Posterior cingulate gyrus (tissue), 11 donors: ENCODE measurements at places on chromosomes 4 and X.

DNA sequence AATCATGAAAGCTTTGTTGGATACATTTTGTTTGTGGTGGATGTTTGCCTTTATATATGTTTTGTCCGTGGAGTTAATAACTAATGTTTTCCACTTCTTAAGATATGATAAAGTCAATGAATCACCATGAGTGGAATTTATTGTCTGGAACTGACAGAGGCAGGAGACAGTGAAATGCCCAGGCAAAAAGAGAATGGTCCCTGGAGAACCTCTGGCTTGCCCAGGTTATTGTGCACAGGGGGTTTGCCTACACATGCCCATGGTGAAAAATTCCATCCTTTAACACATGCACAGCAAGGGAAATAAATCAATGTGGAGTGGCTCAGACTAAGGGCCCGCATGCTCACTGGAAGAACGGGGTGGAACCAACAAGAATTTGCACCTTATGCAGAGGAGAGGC is 964.3 kb upstream of the GRIA3 start:
- no peak for DNase-seq

DNA sequence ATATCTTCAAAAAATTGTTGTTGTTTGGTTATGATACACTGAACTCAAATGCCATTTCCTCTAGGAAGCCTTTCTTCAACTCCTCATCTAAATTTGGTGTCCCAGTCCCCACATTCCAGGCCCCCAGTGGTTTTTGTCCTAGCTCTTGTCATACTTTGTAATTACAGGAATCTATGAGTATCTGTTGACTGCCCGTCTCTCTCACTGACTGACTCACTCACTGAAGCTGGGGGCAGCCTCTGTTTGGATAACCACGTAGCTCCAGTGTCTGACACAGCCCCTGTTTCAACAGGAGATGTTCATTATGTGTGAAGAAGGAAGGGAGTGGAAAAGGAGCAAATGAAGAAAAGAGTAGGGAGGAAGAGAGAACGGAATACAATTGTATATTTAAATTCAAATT is 284.1 kb upstream of the TENM3 start:
- DNase-seq, result no peak

GRCh38 chrX:122504026-122504425 is 680.1 kb upstream of the GRIA3 start:
- no peak for DNase-seq

DNA sequence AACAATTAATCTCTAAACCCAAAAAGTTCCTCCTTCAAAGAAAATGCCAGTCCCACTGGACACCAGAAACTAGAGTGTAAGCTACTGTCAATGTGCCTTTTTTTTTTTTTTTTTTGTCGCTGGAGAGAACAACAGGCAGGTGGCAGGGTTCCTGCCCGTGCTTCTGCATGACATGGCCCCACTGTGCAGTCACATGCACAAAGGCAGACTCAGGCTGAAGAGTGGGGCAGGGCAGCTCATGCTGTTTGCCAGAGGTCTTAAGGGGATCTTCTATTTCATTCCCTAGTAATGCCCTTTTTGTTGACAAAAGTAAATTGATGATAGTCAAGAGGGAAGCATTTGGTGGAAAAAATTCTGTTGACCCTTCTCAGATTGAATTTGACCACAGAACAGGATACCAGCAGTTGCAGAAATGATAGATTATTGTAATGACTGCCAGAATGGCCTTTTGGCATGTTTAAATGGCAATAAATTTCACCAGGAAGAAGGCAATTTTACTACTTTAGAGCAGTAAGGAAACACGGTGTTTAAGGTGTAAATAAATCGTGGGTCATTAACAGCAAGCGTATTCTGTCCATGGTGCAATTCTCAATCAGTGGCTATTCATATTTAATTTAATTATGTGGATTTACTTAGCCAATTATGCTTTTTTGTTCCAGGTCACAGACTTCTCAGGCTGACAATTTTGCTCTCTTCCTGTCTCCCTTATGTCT is 80.9 kb downstream of the NKX6-1 start:
- no peak for DNase-seq

DNA sequence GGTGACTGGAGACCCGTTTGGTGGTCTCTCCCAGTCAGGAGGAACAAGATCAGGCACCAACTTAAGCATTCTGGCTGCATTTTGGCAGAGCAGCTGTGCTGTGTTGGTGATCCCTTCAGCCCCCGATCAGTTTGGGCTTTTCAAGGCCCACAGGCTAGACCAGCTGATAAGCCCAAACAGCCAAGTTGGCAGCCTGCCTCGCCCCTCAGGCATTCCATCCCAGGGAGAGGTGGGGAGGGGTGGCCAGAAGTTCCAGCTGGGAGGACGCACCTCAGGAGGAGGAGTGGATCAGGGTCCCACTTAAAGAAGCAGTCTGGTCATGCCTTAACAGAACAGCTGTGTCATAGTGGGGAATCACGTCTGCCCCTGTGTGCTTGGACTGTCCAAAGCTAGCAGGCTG is 105.8 kb downstream of the CHIC1 start:
- peak; percentile 68 for DNase-seq

GRCh38 chr4:57037982-57038604 is 59.4 kb downstream of the POLR2B start:
- peak; percentile 74 for DNase-seq

DNA sequence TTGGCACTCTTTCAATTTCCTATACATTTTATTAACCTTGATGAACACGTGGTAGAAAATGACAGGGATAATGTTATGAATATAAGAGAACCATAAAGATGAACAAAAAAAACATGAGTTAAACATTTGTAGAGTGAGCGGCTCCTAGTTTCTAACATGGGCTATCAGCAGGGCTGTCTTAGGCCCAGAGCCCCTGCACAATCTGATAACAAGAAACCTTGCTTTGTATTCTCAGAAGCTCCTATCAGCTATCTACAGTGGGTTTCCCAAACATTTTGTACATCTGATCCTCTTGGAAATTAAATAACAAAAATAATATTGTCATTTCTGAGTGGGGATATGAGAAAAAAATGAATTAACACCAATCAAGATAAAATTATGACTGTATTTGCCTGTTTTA is 10.6 kb upstream of the RBPJ start:
- DNase-seq, result no peak

- DNase-seq, result no peak
These were observed 360.9 kb upstream of the CT83 start for GRCh38 chrX:116823677-116824076.

DNA sequence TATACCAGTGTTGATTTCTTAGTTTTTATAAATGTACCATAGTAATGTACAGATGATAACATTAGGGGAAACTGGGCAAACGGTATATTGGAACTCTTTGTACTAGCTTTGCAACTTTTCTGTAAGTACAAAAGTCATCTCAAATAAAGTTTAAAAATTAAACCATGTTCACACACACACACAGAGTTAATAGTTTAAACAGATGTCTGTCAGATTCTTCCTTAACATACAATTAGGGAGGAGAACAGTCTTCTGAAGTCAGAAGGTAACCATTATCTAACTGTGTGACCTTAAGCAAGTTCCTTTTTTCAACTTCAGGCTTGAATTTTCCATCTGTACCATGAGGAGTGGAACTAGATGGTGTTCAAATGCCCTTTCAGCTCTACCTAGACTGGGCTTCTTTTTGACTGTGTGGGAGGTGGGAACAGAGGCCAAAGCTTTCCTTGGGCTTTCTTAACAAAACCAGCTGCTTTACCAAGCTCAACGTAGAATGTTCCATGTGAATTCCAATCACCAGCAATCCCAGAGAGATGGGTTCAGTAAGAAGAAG is 127.8 kb downstream of the NEXMIF start:
- no peak for DNase-seq

DNA sequence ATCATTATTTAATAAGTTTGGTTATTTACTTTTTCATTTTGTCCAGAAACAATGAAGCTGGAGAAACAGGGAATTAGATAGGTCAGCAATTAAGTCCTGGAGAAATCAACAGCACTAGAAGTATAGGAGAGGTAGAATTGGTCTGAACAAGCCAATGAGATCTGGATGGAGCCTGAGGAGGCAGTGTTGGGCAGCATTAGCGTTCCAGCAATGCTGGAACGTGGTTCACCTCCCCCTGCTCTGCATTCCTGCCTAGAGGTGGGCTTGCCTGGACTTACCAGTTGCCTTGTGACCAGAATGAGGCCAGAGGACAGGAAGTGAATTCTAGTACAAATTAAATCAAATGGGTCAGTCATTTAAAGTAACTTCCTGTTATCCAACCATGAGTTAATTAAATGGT is 4.6 kb downstream of the RASSF6 start:
- no peak for DNase-seq

- peak; percentile 63 for DNase-seq
These were observed at the start of gene ANK2 for GRCh38 chr4:113049421-113050370. ANK2 (plus strand) TSS chr4:113049653; CDS start chr4:113049729, 76 bp downstream.

DNA sequence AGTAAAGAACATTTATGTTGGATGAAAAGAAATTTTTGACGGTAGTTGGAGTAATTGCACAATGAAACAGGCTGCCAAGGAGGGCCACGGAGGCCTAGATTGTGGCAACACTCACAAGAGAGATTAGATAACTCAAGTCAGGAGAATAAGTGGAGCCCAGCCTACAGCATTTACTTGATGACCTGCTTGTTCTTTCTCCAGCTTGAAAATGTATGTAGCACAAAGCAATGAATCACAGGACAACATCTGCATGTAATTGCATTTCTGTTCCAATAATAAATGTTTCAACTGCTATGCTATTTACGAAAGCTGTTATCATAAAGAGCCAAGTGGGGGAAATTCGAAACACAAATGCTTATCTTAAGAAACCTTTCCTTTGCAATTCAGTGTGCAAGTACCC is 221.2 kb upstream of the MID1 start:
- DNase-seq, result no peak
